ENCODE measurements at places on chromosomes 1 and 21.

DNA sequence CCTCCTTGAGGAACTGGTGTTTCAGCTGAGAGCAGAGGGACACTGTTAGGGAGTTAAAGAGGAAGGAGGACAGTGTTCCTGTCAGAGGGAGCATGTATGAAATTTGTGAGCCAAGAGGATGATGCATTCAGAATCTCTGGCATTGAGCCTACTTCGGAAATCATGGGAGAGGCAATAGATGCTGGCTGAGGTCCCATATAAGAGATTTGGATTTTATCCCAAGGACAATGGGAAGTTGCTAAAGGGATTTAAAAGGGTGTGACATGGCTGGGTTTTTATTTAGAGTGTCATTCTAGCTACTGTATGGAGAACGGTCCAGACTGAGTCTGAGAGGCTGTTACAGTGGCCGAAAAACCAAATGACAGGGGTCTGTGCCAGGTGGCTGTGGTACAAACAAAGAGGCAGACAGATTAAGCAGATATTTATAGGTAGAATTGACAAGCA is 403.2 kb upstream of the B3GALT2 start:
- no peak for DNase-seq

GRCh38 chr1:218735436-218736032 is 390.4 kb downstream of the TGFB2 start:
- no peak for DNase-seq

DNA sequence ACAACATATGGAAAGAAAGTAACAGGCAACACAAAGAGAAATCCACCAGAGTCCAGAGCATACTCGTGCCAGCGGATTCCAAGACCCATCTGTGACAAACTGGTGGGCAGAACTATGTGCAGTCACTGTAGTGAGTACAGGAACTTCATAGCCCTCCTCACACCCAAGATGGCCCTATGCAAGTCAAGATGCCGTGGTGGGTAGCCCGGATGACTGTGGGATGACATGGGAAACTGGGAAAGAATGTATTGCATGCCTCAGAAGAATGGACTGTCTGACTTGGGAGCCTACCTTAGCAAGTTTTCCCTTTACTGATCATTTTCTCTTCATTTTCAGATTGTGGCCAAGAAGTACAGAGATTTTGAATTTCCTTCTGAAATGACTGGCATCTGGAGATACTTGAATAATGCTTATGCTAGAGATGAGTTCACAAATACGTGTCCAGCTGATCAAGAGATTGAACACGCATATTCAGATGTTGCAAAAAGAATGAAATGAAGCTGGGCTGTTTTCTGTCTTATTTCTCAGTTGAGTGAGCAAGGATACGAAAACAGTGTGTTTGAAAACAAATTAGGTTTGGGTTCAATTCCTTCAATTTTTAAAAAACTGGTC is 47.3 kb downstream of the CLIC6 start:
- no peak for DNase-seq

DNA sequence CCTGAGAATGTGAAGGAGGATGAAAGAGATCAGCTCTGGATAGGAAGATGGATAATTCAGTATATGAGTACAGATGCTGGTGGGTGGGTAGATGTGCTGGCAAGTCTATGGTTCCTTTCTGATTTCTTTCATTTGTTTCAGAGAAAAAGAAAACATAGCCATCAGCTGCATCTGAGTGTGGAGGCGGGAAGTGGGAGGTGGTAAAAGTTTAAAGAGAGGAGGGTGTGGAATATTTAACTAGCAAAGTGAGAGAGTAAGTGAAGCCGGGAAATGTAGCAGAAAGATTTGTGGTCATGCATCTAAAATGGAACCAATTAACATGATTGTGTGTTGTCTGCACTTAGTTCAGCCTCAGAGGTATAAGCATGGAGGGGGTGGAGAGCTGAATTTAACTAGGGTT is 16.4 kb downstream of the RPE65 start:
- DNase-seq: no peak

GRCh38 chr1:11156963-11157362 is 32.2 kb upstream of the ANGPTL7 start:
- no peak for DNase-seq

DNA sequence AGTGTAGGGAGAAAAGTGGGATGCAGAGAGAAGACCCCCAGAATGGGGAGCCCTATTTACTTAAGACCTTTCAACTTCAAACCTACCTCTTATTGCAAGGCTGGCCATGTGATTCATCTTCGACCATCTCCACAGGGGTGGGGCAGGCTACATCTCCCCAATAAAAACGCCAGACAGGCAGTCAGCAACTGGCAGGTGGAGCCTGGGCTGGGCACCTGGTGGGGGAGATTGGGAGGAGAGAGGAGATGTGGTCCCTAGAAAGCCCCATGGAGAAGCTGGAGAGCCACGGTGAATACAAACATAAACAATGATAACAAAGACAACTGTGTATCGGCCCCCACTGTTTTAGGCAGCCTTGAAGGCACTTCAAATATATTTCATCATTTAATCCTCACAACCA is 336.7 kb upstream of the PROX1 start:
- DNase-seq: no peak

GRCh38 chr1:109040627-109040988 is 1.3 kb downstream of the WDR47 start:
- peak; percentile 9 for DNase-seq

- DNase-seq: no peak
Measured at GRCh38 chr1:229124116-229124515, 146.8 kb upstream of the RAB4A start.

GRCh38 chr1:216549796-216550195 is 126.5 kb upstream of the USH2A start:
- DNase-seq: no peak

GRCh38 chr1:217564833-217565232 is 66.1 kb downstream of the GPATCH2 start:
- DNase-seq: no peak

- DNase-seq: no peak
Measured at GRCh38 chr1:234331507-234331906, 41.7 kb upstream of the COA6 start.

GRCh38 chr1:159937054-159937750 is 8.2 kb downstream of the IGSF9 start:
- no peak for DNase-seq

GRCh38 chr1:237756304-237756967 is 134.3 kb downstream of the ZP4 start:
- DNase-seq: no peak

DNA sequence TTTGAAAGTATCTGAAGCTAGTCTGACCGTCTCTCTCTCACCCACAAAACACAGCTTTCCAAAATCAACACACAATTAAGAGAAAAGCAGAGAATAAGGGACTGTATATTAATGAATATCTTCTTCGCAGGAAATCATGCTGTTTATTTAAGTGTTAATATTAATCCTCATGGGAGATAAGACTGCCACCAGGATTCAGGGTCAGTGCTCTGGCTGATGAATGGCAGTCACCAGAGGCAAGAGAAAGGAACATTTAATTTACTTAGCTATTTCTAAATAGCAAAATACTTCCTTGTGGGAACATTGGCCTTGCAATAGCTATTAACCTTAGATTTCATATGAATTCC is 2.2 kb downstream of the SCYL3 start:
- no peak for DNase-seq

DNA sequence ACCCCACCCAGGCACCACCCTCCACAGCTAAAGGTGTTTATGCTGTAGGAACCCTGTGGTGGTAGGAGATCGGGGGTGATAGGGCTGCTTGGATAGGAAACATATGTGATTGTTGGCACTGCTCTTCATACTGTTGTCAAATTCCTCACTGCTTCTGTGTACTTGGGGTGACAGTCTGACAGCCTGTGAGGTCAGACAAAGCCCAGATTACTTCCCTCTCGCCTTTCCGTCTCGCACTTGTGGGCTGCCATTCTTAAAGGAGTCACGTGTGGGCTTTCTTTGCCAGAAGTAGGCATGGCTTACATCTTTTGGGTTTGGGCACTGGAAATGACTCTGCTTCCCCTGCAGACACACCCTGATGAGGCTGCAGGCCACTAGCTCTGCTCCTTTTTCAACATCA is 363.8 kb downstream of the DISC1 start:
- DNase-seq: no peak

- DNase-seq: no peak
Measured at GRCh38 chr1:100532645-100533044, 5.3 kb upstream of the GPR88 start.

DNA sequence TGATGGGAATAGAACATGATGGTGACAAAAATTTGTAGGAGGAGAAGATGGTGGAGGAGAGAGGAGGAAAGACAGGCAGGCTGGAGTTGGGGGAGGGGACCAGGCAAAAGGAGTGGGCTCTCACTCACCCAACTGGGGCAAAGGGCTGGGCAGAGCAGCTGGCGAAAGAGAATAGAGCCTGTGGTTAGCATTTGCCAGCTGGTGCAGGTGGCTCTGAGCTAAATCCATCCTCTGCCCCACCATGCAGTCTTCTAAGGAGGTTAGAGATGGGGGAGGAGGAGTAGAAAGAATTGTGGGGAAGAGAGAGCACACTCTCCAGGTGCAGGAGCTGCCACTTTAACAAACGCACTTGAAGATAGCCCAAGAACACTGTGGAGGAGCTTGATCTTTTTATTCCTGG is 27.6 kb upstream of the SLAMF1 start:
- no peak for DNase-seq

DNA sequence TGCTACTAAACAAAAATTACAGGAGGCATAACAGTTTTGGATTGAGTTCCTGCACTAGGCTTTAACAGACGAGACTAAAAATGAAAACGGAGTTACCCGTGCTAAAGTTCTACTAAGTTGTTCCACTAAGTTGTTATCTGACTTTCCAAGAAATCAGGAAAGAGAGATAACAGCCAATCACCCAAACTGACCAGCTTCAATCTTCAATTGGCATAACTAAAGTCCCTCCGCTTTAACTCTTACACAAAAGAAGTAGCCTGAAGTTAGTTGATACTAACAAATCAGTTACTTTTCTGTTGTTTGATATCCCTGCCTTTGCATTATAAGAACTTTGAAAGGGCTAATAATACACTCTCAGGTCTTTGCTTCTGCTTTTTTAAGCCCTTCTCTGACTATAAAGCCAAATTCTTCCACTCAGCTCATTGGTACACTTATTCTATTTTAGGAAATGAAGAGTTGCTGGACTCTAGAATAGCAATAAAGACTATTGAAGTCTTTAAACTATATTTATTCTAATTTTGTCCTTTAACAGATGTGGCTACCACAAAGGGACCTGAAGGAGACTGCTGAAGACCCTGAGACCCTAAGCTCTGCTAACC is 61.3 kb downstream of the TESK2 start:
- no peak for DNase-seq

DNA sequence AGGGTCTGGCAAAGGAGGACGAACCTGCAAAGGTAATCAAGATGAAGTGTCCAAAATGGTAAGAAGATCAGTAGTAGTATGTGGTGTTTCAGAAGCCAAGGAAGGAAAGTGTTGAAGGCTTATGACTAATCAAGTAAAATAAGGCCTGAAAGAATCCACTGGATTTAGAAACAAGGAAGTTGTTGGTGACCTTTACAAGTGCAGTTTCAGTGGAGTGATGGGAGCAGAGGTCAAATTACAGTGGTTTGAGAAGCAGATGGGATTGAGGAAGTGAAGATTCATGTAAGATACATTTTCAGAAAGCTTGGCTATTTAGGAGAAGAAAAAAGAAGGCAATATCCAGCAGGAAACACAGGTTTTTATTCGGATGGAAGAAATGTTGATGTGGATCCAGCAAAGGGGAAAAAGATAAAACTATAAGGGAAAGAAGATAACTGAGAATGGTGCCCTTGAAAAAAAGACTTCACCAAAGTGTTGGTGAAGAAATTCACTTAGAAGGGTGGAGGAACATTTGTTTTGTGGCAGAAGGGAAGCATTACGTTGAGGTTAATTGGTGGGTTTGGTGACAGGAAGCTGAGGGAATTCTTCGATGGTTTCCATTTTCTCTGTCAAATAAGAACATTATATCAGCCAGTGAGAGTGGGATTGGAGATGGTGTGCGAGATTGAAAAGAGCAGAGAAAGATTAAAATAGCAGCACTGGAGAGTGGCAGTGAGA is 2.1 kb downstream of the ARMH1 start:
- no peak for DNase-seq

GRCh38 chr1:87572891-87573290 is 244.2 kb downstream of the LMO4 start:
- DNase-seq: peak; percentile 75

GRCh38 chr1:203328714-203329122 is 22.2 kb downstream of the FMOD start:
- peak; percentile 70 for DNase-seq

DNA sequence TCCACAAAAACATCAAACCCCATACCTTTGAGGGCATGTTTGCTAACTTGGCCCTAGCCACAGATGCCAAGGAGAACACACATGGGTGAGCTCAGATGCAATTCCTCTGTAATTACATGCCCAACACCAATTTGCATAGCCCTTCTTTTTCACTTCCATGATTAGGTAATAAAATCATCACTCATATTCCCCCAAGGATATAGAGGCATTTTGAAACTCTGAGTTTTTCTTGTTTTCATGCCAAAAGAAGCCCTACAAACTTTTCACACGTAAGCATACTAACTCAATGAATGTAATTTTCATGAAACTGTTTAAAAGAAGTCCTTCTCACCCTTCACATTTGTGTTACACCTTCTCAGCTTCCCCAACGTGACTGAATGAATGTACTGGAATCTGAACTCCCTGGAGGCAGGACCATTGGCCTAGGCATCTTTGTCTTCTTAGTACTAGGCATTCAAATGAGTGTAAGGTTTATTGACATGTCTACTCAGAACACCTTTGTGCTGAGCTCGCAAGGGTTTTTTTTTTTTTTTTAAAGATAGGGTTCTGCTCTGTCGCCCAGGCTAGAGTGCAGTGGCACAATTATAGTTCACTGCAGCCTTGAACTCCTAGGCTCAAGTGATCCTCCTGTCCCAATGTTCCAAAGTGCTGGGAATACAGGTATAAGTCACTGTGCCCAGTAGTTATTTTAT is 31.0 kb downstream of the FBXO42 start:
- DNase-seq: no peak

GRCh38 chr1:2943686-2944260 is 77.5 kb upstream of the ACTRT2 start:
- DNase-seq: no peak

DNA sequence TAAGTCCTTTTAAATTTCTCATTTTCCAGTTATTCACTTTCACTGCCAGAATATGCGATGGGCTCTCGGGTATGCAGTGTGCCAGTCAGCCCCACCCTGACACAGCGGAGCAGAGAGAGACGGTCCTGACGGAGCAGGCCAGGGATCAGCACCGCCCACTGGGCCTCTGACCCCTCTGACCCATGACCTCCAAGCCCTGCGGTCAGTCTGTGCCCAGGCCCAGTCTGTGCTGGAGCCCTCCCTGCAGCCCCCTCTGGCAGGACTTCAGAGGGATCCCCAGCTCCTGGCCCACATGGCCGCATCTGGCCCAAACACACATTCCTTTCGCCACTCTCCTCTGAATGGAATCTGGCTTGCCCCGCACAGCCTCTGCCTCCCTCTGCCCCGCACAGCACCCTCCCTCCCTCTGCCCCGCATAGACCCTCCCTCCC is 43.4 kb upstream of the COL6A2 start:
- DNase-seq: no peak
